ENCODE measurements at places on chromosomes 6 and 20. TPM values are rescaled to one million over a fixed set of nuclear protein-coding genes. Genes with fewer than 3 reads are reported as not detected.
A peak's percentile ranks its signal among the peaks of the same experiment; 100 is the strongest.

DNA sequence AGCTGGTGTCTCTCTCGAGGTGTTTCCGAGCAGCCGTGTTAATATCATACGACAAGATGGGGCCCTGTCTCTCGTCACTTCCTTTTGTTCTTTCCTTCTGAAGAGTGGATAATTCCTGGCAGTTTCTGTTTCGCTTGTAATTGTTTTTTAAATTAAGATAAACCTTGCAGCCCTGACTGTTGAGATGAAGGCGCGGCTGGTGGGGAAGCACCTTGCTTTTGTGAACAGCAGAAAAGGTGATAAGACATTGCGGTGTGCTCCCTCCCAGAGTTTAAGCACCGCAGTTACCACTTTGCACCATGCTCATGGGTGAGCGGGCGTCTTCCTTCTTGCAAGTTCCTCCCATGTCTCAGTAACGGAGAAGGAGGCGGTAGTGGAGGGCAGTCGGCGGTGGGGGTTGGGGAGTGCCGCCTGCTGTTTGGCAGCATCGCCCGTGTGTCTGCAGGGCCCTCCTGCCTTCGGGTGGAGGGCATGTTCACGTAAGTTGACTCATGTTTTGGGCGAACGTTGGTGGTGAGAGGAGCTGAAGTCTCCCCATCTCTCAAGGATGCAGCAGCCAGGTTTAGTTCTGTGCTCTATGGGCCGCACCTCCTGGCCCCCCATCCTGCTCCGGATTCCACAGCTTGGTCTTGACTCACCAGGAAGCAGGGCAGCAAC, 345.9 kb downstream of the TAF4 start:
- no peak for DNase-seq

DNA sequence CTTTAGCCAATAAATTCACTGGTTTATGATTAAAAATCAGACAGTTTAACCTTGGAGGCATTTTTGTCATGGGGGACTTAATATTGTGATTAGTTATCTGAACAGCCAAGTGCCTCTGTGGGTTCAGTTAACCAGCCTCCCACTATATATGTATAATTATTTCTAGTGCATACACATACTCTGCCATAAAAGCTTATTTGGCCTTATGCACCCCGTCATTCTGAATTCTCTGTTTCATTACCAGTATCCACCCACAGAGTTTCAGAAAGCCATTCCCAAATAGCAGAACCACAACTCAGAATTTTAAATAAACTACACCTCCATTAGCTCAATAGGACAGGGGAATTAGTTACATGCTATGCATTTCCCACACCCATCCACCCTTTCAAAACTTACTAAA, 279.7 kb downstream of the ZFAND3 start:
- DNase-seq = no peak

- DNase-seq = peak; percentile 77
Observed at GRCh38 chr6:137309078-137309762, 90.0 kb upstream of the IFNGR1 start.

DNA sequence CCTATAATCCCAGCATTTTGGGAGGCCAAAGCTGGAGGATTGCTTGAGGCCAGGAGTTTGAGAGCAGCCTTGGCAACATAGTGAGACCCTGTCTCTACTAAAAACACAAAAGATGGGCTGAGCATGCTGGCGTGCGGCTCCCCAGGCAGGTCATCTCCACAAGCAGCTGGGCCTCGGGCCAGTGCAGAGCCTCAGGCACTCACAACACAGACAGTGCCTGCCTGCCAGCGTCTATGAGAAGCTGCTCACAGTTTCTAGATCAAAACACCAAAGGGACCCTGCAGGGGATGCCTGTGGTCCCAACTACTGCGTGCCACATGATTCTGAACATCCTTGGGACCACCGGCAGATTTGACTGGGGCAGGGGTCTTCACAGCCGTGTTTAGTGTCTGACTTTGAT, 59.4 kb downstream of the GINS1 start:
- no peak for DNase-seq

SNX3 gene
- 147 TPM for total RNA-seq

GRCh38 chr6:42314571-42315258, 97.1 kb upstream of the MRPS10 start:
- DNase-seq = no peak

- no peak for DNase-seq
Observed at GRCh38 chr6:151869345-151869744, 61.9 kb downstream of the ESR1 start.

- DNase-seq = no peak
Observed at GRCh38 chr6:44472250-44472945, 84.9 kb downstream of the CDC5L start.

Data from dermis microvascular lymphatic vessel endothelial cell (primary cell).